T-helper 22 cell (primary cell): ENCODE measurements at places on chromosomes 12 and 14.

GRCh38 chr14:73995977-73996378 lies 23.1 kb downstream of the ENTPD5 start:
- DNase-seq: no peak

DNA sequence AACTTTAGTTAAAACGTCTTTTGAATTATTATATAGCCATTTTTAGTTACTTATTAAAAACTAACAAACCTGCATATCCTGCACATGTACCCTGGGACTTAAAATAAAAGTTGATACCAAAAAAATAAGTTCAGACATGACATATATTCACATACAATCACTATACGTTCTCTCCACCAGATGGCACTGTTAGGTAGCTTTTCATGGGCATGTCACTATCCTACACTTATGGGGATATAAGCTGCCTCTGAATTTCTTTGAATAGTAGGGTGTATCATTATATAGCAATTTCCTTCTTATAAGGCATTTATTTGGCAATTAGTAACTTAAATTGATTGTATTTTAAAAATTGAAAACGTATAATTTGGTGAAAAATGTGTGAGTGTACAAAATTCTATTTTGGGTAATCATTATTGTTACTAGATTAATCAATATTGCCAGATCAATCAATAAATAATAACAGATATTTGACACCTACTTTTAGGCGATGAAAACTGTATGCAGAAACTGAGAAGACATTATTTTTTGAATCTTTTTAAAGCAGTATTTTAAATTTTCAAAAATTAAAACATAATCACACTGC lies 31.8 kb upstream of the OR10A7 start:
- no peak for DNase-seq

- DNase-seq: no peak
Measured at GRCh38 chr14:54803926-54804537, 98.6 kb downstream of the GCH1 start.

DNA sequence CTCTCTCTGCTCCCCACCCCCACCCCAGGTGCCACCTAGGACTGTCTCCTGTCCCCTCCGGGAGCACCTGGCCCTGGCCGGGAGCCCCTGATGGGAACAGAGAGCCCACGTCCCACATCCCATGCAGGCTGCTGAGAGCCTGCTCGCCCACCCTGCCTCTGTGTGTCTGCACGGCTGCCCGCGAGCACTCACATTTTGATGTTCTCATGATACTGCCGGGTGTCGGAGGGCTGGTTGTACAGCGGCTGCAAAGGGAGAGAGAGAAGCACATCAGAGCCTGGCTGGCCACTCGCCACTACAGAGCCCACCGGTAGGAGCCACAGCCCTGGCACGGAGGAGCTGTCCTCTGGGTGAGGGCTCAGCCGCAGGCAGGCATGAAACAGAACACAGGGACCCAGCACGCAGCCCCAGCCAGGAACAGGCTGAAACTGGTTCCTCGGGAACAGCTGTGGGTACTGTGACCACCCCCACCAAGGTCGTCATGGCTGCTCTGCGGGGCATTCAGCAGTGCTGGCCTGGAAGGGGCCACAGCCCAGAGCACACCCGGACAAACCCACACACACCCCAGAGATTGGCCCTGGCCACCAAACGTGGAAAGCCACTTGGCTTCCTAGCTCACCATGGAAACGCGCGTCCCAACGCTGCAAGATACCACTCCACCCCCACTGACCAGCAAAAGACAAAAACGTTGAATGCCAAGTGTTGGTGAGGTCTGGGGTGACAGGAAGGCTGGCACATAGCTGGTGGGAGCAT lies 117.6 kb downstream of the NCOR2 start:
- no peak for DNase-seq

DNA sequence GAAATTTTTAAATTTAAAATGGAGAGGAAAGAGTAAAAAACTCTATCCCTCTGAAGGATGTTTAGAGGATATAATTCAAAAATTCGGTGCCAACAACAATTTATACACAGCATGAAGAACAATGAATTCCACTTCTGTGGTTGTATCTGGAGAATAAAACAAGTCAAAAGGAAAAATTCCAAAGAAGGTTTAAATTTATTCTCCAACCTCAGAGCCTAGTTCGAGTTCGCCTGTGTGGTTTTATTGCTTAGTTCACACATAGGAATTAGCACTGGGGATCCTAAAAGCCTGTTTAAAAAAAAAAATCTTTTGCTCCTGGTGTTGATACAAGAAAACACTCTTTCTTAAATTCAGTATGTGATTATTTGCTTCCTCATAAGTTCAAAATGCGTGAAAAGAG lies 79.2 kb downstream of the LLPH start:
- no peak for DNase-seq

DNA sequence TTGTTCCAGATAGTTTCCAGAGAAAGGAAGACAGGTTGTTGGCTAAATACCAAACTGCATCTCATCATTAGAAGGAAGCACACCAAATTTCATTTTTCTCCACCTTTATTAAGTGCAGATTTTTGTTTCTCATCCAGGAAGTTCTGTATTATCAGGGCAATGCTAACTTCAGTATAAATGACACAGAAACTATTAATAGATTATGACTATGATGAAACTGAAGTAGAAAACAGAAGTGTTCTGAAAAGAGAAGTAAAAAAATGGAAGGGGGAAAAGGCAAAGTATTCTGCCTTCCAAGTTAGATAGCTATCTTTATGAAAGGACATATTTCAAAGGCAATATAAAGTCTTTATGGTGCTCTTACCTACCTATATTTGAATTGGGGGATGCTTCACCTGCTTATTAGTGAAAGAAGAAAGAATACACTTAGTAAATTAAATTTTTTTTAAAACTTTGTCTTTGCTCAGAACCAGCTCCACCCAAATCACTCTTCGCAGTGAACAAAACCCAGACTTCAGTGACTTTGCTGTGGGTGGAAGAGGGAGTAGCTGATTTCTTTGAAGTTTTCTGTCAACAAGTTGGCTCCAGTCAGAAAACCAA lies 223.9 kb downstream of the PTPRO start:
- no peak for DNase-seq

DNA sequence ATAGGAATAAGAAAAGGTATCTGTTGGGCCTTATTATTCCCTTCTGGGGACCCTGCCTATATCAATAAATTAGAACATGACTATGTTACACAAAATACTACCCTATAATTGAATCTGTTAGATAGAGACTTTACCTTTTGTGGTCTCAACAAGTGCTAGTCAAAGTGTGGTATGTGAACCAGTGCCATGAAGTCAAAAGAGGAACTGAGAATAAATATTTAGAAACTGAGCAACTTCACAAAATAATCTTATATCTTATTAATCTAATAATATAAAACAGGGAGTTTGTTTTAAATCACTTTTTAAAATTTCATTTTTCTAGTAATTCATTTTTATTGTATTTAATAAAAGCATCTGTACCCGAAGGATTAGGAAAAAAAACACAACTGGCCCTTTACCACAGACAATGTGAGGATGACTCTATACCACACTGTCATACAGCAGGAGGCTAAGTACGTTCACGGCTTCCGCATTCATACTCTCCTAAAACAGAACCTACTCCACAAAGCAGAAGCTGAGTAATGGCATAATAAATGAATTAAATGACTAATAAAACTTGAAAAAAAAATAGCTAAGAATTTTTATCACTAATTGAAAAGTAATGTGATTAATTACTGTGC lies 42.1 kb downstream of the SEC23A start:
- DNase-seq: no peak

DNA sequence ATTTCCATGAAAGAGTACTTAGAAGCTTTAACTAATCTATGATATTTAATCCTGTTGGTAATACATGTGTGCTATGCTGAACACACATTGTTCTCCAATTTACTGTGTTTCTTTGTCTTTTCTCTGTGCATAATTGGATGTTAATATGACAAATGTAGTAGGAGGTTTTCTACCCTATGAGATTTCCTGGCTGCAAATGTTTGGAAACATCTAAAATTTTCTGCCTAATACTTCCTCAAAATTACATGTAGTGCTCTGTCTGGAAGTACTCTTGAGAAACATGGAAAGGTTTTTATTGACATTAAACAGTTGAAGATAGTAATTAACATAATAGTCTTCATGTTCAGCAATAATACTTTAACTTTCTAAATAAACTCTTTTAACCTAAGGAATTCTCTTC lies 213.0 kb downstream of the KITLG start:
- no peak for DNase-seq

DNA sequence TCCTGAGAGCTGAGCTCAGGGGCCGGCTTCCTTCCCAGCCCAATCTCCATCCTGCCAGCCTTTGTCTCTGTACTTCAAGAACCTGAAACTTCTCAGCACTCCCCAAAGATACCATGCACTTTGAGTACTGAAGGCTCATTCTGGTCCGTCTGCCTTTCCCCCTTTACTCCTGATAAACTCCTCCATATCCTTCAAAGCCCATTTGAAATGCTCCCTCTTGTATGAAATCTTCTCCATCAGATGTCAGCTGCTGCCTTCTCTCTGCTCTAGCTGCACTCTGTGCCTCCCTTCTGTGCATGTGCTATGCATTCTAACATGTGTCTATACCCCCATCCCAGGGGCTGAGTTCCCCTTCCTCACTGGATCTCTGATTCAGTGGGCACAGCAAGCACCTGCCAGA lies 52.1 kb downstream of the PITPNM2 start:
- DNase-seq: no peak

- no peak for DNase-seq
Measured at GRCh38 chr14:65805113-65805473, 392.6 kb downstream of the FUT8 start.

- no peak for DNase-seq
Measured at GRCh38 chr12:6612247-6612646, 5.1 kb upstream of the CHD4 start.

- no peak for DNase-seq
Measured at GRCh38 chr14:60204843-60205774, 39.9 kb upstream of the DHRS7 start.

GRCh38 chr14:42335918-42336317 lies 729.2 kb downstream of the LRFN5 start:
- no peak for DNase-seq

DNA sequence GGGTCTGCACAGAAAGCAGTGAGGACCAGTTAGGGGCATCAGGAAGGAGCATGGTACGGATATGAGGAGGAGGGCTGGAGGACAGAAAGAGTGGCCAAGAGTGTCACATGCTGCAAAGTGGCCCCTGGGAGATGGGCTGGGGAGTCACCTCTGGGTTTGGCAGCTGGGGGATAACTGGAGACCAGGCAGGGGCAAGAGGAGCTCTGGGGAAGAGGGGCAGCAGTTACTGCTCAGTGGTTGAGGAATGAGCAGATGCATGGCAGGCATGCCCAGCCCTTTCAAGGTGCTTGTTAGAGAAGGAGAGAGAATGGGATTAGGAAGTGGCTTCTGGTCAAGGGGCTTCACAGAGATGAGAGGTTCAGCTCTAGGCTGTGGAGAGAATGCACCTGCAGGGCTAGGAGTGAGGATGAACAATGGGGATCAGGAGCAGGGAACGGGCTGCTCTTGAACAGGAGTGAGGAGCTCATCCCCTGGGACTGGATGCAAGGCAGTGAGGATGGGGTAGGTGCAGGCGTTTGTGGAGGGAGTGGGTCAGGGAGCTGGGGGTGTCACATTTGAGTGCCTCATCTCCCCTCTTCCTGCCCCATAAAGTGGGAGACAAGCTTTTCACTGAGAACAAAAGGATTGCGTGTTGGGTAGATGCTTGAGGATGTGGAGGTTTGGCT lies 127.5 kb downstream of the PAPOLA start:
- no peak for DNase-seq

DNA sequence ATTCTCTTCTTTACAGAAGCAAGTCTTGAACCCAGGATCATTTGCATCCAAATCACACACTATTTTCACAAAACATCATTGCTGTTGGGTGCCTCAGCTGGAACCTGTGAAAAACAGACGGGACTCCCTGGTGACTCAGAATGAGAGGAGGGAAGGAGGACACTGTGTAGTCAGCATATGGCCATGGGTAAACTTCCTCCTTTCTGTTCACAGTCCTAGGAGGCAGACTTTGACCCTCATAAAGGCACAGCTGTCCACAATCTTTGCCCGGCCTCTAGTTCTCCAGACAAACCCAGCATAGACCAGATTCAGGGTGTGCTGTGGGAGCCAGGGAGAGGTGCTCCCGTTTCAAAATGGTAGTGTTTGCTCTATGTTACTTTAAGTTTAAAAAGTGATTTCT lies 62.0 kb downstream of the DYRK2 start:
- no peak for DNase-seq

- DNase-seq: no peak
Measured at GRCh38 chr12:108076556-108076955, 52.5 kb upstream of the WSCD2 start.

GRCh38 chr12:18424857-18425256 lies 163.5 kb downstream of the PIK3C2G start:
- DNase-seq: no peak

GRCh38 chr14:102333795-102334705 lies 14.5 kb downstream of the ZNF839 start:
- DNase-seq: no peak

GRCh38 chr12:106138357-106138632 lies 459 bp downstream of the NUAK1 start:
- no peak for DNase-seq

DNA sequence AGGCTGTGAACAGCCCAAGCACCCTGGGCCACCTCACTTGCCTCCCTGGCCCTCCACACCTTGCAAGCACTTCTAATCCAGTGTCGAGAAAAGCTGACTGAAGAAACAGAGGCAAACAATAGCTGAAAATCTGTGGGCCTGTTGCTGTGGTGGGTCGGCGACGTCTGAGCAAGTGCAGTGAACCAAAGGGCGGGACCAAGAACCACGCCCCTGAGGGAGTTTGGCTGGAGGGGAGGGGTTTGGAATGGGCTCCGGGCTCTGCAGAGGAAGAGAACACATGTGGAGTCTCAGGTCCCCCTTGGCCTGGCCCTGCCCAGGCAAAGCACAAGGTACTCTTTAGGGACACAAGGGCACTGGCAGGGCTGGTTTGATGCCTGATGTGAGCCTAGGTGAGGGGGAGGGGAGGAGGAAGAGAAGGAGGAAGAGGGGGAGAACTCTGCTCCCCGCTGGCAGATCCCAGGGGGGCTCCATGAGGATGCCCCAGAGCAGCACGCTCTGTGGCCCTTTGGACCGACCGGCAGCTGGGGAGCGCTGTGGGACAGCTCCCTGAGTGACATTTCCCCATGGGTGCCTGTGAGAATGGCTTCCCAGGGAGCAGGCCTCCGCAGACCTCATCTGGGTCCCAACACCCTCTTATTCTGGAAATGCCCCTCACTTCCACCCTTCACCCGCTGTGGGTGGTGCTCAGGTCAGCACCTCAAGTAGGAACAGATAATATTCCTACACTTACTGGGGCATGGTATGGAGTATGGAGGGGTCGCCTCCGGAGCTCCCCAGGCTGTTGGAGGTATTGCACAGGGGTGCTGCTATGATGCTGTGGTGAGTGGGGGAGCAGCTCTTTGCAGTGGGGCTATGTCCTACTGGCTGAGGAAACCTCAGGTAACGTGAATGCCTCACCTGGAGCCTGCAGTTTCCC lies 85.5 kb downstream of the CPSF2 start:
- no peak for DNase-seq

- DNase-seq: no peak
Measured at GRCh38 chr14:59060841-59061240, 127.6 kb upstream of the DAAM1 start.

- no peak for DNase-seq
Measured at GRCh38 chr12:52401526-52401925, 4.6 kb downstream of the KRT82 start.
